ENCODE measurements at places on chromosomes 7 and 10.

DNA sequence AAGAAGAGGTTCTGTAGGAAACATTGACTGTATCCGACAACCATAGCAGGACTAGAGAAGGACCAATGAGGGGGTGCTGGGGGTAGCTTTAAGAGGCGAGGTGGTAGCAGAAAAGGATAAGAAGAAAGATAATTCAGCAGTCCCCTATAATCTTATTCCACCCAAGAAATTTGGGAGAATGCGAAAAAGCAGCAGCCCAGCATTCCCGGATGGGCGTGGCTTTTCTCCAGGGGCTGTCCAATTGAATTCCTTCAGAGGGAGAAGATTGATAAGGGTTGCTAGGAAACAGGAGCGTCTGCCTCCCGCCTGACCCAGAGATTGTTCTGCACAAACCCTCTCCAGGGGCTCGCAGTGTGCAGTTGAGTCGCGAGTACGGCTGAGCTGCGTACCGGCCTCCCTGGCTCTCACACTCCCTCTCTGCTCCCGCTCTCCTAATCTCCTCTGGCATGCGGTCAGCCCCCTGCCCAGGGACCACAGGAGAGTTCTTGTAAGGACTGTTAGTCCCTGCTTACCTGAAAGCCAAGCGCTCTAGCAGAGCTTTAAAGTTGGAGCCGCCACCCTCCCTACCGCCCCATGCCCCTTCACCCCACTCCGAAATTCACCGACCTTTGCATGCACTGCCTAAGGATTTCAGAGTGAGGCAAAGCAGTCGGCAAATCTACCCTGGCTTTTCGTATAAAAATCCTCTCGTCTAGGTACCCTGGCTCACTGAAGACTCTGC, at the start of gene GRM3:
GRM3 (plus strand) TSS at position 349 of the 721 bp plus-strand sequence. CDS start 121,237 bp downstream, outside the sequence.
- DNase-seq = peak; percentile 55
- H3K27ac ChIP-seq = no peak within 1 kb of the TSS
- H3K27me3 ChIP-seq = peaks cover 4% of the 10 kb centered on the region
- peak within 1 kb of the TSS; percentile 46 for H3K4me3 ChIP-seq

DNA sequence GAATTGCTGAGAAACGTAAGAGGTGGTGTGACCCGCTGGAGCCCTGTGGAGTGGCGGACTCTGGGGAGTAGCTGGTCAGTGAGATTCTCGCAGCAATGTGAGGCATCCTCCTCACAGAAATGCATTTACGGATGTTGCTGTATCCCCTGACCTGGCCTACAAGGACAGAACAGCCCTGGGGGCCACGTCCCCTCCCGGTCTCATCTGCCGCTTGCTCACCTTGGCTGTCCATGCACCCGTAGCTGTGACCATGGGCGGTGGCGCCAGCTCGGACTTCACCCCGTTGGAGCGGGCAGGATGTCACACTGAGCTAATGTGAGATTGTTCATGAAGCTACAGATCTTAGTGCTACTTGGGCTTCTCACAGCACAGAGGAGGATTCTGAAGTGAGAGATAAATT, 193.8 kb downstream of the EBF3 start:
- no peak overlapping the region for H3K4me3 ChIP-seq
- H3K4me1 ChIP-seq = no peaks in the 10 kb centered on the region
- no peak for DNase-seq
- H3K27ac ChIP-seq = no peak overlapping the region

GRCh38 chr7:157690833-157691585, 354.2 kb downstream of the DNAJB6 start:
- no peak for DNase-seq
- H3K4me1 ChIP-seq = no peaks in the 10 kb centered on the region
- H3K4me3 ChIP-seq = no peak overlapping the region
- H3K27me3 ChIP-seq = no peaks in the 10 kb centered on the region

- H3K27ac ChIP-seq = no peak overlapping the region
- H3K4me3 ChIP-seq = no peak overlapping the region
- H3K36me3 ChIP-seq = no peaks in the 10 kb centered on the region
- H3K4me1 ChIP-seq = peaks cover 2% of the 10 kb centered on the region
- no peak for DNase-seq
Observed at GRCh38 chr7:99606531-99606930, 8.5 kb downstream of the TMEM225B start.

GRCh38 chr10:53646525-53646924, 873.9 kb upstream of the MBL2 start:
- H3K36me3 ChIP-seq = no peaks in the 10 kb centered on the region
- H3K27me3 ChIP-seq = no peaks in the 10 kb centered on the region
- H3K4me1 ChIP-seq = no peaks in the 10 kb centered on the region
- H3K27ac ChIP-seq = no peak overlapping the region
- no peak overlapping the region for H3K4me3 ChIP-seq

DNA sequence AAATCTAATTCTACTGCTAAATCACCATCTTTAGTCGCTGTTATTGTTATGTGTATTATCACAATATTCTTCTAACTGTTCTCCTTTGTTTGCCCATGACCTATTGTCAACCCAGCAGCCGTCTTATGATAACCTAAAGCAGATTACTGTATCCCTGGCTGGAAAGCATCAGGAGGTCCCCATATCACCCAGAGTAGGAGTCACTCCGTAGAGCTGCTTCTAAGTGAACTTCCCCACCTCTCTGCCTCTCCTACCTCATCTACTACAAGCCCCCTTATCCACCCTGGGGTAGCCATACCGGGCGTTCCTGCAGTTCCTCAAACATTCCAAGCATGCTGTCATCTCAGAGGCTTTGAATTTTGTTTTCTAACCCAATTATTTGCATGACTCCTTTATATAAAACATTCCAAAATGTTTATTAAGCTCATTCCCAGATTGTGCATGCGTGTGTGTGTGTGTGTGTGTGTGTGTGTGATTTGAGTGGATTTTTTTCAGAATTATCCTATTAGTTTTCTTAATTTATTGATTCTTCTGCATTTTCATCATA, 39.7 kb downstream of the POU6F2 start:
- H3K36me3 ChIP-seq = no peaks in the 10 kb centered on the region
- no peak overlapping the region for H3K4me3 ChIP-seq
- no peak for DNase-seq
- no peaks in the 10 kb centered on the region for H3K27me3 ChIP-seq
- H3K27ac ChIP-seq = no peak overlapping the region

DNA sequence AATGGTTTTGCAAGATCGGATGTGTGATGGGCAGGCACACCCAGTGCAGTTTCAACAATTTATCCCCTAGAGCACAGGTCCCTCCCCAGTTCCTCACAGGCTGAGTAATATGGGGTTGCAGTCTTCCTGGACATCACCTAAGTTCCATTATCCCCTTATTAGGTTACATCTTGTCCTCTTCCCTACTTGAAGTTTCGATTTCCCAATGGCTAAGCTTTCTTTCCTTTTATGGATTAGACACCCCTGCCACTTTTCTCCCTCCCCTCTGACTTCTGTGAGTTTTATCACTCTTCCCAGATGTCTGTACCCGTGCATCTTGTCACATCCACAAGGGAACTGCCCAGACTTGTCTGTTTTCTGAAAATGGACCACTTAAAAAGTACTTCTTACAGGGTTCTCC, 2.4 kb upstream of the NIPSNAP2 start:
- DNase-seq = no peak
- H3K27ac ChIP-seq = no peak overlapping the region
- H3K4me3 ChIP-seq = no peak overlapping the region
- no peaks in the 10 kb centered on the region for H3K27me3 ChIP-seq
- no peaks in the 10 kb centered on the region for H3K36me3 ChIP-seq

DNA sequence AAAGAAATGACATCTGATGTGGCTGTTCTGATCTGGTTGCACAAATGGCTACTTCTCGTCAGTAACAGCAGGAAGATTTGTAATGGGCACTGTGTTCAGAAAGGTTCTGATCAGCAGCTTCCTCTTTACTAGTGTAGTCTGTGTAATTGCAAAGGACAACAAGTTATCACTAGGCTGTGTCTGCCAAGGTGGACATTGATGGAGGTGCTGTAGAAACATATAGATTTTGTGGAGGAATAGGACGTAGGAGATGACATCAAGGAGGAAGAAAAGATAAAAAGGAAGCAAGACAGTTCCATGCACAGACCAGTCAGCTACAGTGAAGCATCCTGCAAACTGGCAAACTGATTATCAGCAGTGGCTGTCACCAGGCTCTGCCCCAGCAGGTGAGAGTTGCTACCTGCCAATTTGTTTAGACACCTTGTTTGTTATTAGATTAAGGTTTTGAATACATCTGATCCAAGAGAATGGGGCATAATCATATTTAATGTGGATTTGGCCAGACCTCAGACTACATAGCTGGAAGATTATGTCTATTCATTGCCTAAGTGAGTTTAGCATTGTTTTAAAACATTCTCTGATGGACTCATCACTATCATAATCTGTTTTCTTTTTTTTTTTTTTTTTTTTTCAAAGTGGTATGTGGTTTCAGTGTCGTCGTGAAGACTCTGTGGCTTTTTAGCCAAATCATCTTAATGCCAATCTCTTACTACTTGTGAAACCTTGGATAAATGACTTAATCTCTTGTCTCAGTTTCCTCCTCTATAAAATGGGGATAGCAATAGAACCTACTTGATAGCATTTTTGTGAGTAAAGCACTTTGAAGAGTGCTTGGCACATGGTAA, 417.9 kb upstream of the LRGUK start:
- no peaks in the 10 kb centered on the region for H3K36me3 ChIP-seq
- no peak overlapping the region for H3K4me3 ChIP-seq
- no peak overlapping the region for H3K27ac ChIP-seq
- DNase-seq = no peak
- H3K4me1 ChIP-seq = no peaks in the 10 kb centered on the region
- H3K27me3 ChIP-seq = no peaks in the 10 kb centered on the region

- H3K27ac ChIP-seq = no peak overlapping the region
- H3K4me3 ChIP-seq = no peak overlapping the region
- no peak for DNase-seq
- peaks cover 4% of the 10 kb centered on the region for H3K4me1 ChIP-seq
- H3K36me3 ChIP-seq = no peaks in the 10 kb centered on the region
Observed at GRCh38 chr7:129797214-129797789, 155.5 kb downstream of the UBE2H start.

DNA sequence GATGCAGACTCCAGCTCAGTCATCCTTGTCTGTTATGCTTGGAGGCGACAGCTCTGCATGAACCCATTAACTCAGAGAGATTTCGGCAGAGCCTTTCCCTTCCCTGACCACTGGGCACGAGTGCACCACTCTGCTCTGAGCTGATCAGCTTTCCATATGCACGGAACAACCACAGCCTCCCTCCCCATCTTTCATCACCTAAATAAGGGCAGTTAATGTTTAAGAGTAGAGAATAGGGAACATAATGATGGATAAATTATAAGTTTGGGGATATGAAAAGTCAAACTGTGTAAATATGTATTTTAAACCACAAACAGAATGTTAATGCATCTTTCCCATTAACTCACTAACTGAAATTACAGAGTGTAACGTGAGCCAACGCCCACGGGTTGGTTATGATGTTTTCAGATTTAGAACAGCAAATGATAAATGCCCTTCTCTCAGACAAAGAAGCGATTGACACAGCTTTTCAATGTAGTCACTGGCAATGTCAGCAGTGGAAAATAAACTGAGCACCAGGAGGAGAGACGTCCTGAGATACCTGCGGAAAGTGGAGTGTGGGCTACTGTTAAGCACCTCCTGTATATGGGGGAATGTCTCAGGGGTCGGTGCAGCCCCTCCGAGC, 658.2 kb downstream of the LRMDA start:
- H3K4me3 ChIP-seq = no peak overlapping the region
- no peaks in the 10 kb centered on the region for H3K27me3 ChIP-seq
- H3K36me3 ChIP-seq = no peaks in the 10 kb centered on the region
- no peaks in the 10 kb centered on the region for H3K4me1 ChIP-seq
- no peak for DNase-seq

DNA sequence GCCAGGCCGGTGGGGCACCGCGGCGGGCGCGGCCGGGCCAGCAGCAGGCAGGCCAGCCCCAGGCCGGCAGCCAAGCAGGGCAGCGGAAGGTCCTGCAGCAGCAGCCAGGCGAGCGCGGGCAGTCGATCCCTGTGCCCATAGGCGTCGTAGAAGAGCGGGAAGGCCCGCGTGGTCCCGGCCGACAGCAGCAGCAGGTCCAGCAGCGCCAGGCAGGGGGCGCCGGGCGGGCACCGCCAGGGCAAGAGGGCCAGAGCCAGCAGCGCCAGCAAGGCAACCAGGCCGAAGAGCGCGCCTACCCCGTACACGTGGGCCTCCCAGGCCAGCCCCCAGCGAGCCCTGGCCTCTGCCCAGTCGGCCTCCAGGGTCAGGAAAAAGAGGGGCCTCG, 8.4 kb upstream of the RBM28 start:
- no peak for DNase-seq
- no peak overlapping the region for H3K4me3 ChIP-seq
- H3K36me3 ChIP-seq = no peaks in the 10 kb centered on the region
- H3K27me3 ChIP-seq = peaks cover 31% of the 10 kb centered on the region

- no peaks in the 10 kb centered on the region for H3K36me3 ChIP-seq
- H3K27me3 ChIP-seq = no peaks in the 10 kb centered on the region
- H3K4me1 ChIP-seq = peaks cover 2% of the 10 kb centered on the region
- no peak overlapping the region for H3K27ac ChIP-seq
- no peak for DNase-seq
Observed at GRCh38 chr10:76126607-76127527, 695.4 kb downstream of the LRMDA start.

DNA sequence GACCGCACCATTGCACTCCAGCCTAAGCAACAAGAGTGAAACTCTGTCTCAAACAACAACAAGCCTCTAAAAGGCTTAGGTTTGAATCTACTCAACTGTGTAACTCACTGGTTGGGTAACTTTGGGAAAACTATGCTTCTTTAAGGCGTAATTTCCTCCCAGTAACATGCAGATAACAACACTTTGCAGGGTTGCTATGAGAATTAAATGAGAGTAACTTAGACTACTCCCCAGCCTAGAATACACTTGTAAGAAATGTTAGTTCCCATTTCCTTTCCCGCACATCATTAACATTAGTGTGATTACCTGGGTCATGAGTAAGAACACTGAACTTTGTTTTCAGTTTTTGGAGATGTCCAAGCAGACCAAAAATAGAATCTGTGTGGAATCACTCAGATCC, 5.4 kb upstream of the MYPN start:
- no peak overlapping the region for H3K4me3 ChIP-seq
- no peaks in the 10 kb centered on the region for H3K36me3 ChIP-seq
- no peaks in the 10 kb centered on the region for H3K4me1 ChIP-seq
- H3K27me3 ChIP-seq = no peaks in the 10 kb centered on the region
- DNase-seq = no peak

- no peaks in the 10 kb centered on the region for H3K27me3 ChIP-seq
- H3K4me1 ChIP-seq = no peaks in the 10 kb centered on the region
- no peak overlapping the region for H3K27ac ChIP-seq
- 0 out of 2 replicates have a peak, but pooled peaks cover 2% of the 10 kb centered on the region for H3K36me3 ChIP-seq
- no peak for DNase-seq
Observed at GRCh38 chr10:109892117-109892516, 31.2 kb downstream of the XPNPEP1 start.

DNA sequence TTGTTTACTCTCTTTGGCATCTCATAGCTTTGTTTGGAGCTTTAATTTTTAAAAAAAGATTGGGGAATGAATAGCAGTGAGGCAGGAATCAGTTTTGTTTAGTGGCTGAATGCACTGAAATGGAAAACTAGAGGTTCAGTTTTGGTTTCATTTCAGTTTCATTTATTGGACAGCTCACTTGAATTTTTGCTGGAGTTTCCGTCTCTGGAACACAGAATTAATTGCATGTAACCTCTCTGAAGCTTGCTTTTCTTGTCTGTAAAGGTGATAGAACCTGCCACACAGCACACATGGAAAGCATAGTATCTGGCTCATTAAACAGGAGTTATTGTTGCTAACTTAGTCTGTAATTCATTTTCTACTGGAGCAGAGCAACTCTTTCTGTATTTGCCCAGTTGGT, 7.1 kb downstream of the GRM8 start:
- H3K27ac ChIP-seq = no peak overlapping the region
- H3K4me1 ChIP-seq = no peaks in the 10 kb centered on the region
- H3K36me3 ChIP-seq = no peaks in the 10 kb centered on the region

- H3K4me1 ChIP-seq = no peaks in the 10 kb centered on the region
- H3K4me3 ChIP-seq = no peak overlapping the region
- H3K27me3 ChIP-seq = no peaks in the 10 kb centered on the region
- H3K36me3 ChIP-seq = peaks cover 17% of the 10 kb centered on the region
Observed at GRCh38 chr7:156969972-156970420, 20.5 kb downstream of the NOM1 start.
